ENCODE measurements at places on chromosomes 3 and 15.

DNA sequence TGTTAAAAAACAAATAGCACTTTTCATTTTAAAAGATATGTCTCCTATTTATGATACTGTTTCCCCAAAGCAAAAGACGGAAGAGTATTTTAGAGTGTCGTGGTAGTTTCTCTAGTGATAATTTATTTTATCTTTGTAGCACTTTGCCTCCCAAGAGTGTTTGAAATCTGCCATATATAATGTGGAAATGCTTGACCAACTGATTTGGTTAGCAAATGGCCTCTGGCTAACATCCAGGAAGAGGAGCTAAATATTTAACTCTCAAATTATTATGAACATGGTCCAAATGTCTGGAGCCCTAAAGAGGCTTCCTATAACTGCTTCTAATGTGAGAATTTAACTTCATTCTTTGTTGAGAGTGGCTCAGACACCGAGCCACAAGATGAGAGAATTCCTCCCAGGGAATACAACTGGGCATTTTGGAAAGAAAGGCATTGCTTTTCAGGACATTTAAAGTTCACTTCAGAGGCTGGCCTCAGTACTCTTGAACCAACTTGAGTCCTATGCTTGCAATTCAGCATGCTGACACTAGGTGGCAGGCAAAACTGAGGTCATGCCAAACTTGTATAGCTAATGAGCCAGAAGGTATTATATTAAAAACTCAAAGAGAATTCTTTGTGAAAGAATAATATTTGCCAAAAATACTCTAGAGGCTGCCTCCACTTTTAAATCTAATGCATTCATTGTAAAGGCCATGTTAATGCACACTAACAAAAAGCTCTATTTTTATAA is 104.5 kb downstream of the RARB start:
- DNase-seq = no peak

- DNase-seq = no peak
Observed at GRCh38 chr15:71003319-71003718, 110.7 kb downstream of the LRRC49 start.

DNA sequence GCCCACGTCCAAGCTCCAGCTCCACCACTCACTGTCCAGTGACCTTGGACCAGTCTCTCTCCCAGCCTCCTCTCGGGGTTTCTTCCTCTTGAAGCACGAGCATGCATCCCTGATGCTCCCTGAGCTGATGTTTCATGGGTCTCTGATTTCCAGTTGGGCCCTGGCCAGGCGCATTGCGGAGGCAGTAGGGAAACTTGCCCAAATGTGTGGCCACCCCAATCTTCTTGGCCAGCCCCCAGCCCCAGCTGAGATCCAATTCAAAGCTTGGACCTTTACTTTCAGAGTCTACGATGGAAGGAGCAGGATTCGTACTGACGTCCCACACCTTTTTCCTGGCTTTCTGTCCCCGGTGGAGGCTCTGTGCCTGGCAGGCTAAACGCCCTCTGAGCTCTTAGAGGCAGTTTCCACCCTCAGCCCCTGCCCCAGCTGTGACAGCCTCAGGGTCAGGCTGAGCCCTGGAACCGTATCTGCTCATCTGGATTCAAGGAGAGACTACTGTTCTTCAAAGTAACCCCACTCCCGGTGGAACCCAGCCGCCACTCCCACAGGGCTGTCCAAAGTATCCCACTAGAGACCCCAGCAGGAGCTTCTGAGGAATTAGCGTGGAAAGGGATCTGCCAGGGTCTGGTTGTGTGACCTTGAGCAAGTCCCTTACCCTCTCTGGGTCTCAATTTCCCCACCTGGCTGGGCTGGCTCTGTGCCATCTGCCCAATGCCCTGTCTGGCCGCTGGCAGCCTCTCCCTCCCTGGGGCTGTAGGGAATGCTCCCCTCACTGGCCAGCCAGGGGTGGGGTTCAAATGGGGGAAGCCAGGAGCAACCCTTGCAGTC is 37.4 kb downstream of the CPN2 start:
- DNase-seq = no peak

GRCh38 chr3:45861043-45861719 is 19.3 kb upstream of the LZTFL1 start:
- no peak for DNase-seq

DNA sequence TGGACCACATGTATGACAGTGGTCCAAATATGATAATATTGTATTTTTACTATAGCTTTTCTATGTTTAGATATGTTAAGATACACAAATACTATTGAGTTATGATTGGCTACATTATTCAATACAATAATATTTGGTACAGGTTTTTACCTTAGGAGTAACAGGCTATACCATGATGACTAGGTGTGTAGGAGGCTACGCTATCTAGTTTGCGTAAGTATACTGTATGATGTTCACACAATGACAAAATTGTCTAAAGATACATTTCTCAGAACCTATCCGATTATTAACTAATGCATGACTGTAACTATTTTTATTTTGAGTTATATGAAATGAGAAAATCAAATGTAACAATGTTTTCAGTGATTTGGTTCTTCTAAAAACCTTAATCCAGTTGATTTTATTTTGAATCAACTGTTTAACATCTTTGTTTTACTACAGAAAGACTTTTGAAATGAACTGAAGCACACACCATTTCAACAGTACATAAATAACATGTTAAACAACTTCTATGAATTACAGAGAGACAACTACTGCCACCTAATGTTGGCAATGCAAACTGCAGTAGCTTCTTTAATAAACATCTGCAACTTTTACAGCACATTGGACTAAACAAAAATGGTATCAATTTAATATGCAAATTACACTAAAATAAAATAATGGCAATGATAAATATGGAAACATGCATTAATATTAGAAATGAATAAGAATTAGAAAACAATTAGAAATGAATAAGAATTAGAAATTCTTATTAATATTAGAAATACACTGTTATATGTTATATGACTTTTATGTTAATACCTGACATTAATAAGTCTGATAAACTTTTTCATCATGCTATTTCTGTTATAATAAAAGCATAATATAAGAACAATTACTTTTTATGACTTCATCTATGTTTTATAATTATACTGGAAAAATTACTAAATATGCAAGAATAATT is 255.7 kb downstream of the MBNL1 start:
- peak; percentile 5 for DNase-seq

- no peak for DNase-seq
Observed at GRCh38 chr15:65659502-65660052, 37.8 kb downstream of the SLC24A1 start.

- DNase-seq = no peak
Observed at GRCh38 chr3:17166369-17166768, 281.6 kb downstream of the PLCL2 start.

- DNase-seq = no peak
Observed at GRCh38 chr3:50502225-50502583, 1.2 kb downstream of the CACNA2D2 start.

DNA sequence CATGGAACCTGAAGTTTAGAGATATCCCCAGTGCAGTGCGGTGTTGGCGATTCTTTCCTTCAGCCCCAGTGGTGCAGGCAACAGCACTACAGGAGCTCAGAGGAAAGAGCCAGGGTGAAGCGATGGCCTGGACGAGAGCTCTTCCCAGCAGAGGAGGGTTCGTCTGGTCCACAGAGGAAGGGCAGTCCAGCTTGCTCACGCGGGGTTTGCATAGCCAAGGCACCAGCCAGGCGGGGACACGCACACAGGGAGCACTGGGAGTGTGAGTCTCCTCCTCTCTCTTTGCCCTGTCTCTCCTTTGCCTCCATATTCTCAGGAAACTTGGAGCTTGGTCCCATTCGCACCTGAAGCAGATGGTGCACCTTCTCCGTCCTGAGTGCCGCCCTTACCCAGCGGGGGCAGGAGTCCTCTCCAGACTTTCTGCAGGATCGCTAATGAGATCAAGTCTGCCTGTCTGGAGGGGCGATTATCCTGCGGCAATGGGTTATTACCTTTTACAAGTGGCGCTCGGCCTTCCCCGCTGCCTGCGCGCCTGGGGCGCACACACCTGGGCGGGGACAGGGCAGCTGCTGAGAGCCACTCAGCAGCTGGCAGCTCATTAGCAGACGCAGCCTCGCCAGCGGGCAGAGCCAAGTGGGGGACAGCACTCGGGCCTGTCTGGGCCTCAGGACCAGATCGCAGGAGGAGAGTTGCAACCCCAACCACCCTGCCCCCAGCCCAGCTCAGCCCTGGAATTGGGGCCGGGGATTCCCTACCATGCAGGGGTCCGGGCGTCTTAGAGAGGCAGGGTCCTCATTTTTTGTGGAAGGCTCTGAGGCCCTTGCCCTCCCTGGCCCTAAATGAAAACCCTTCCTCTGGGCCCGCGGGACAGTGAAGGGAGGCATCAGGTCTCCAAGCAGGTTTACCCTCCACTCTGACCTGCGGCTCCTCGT is 119.0 kb upstream of the MEF2A start:
- DNase-seq = no peak

DNA sequence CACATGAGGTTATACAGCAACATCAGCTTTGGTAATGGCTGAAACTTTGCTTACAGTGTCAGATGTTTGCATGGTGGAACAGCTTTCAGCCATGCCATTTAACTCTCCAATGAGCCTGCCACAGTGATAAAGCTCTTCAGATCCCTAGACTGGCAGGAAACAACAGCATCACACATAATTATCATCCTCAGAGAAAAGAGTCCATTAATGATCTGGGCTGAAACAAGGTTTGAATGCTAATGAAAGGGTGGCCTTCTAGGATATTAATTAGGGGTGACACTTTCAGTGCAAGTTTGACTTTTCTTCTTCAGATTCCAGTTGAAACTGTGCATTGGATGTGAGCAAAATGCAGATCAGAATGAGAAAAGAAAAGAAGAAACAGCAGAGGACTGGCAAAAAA is 166.6 kb downstream of the IGSF11 start:
- DNase-seq = no peak

DNA sequence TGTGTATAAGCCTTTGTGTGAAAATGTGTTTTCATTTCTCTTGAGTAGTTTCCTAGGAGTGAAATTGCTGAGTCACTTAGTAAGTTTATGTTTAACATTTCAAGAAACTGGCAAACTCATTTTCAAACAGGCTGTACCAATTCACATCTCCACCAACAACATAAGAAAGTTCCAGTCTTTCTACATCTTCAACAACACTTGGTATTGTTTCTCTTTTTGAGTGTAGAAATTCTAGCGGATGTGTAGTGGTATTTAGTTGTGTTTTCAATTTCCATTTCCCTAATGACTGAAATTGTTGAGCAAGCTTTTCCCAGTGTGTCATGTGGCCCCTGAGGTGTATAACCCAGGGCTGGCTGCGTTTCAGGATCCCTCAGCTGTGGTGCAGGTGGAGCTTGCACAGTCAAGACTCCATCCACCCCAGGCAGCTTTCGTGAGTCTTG is 258.5 kb downstream of the PDCD6IP start:
- DNase-seq = no peak

GRCh38 chr3:140004271-140004670 is 69.3 kb downstream of the CLSTN2 start:
- DNase-seq = no peak

DNA sequence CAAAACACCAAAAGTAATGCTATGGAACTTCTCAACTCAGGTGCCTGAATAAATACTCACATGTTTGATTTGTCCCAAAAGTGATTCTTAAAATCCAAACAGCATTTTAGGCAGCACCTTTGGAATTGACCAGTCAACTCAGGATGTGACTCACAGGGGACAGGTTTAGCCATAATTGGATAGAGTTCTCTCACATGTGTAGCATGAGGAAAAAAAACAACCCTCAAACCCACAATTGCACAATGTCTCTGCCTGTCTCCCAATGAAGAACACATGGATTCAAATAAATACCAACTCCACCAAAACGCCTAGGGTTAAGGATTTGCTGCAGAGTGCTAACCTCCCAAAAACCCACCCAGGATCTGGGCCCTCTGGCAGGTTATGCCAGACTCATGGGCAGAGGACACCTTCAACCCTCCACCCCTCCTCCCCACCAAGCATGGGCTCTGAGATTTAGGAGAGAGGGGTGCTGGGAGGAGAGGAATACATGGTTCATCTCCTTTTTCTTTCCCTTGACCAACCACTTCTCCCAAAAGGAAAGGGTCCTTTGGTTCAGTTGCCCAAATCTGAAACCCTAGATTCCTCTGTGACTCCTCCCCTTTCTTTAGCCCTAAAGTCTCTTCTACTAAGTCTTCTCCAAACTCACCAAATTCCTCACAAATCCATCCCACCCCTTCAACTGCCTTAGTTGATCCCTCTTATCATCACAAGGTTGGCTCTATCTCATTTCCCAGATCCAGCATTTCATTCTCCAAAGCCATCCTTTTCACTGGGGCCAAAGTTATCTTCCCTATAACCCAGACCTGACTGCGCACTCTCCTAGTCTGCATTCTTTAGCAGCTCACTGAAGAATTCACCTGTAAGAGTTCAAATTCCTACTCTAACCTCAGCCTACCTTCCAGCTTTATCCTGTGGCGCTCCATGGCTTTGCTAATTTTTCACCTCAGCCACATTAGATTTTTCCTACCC is 7.7 kb downstream of the RYK start:
- no peak for DNase-seq

DNA sequence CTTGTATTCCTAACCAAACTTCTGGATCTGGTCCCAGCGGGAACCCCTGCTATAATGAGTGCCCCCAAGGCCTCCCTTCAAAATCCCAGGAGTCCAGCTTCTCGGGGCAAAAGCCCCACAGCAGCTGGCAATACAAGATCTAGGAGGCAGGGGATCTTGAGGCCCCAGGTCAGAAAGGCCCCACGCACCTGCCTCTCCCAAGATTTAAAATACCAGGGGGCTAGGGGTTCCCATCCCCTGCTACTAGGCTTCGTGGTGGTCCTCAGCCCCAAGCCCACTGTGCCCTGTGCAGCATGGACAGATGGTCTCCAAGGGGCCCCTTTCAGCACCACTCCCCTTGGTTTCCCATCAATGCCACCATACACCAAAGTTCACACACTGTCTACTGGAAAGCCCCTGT is 15.8 kb upstream of the CYP11A1 start:
- DNase-seq = no peak

GRCh38 chr15:33934921-33935320 is 33.4 kb upstream of the CHRM5 start:
- no peak for DNase-seq
